Activated T-cell treated with anti-CD3 and anti-CD28 coated beads, Interleukin-2, amount 50 U/mL, for 1 hour (primary cell): ENCODE measurements at places on chromosomes 1 and 21.

- no peak for DNase-seq
Observed at GRCh38 chr1:90925928-90926869, 95.6 kb downstream of the ZNF644 start.

DNA sequence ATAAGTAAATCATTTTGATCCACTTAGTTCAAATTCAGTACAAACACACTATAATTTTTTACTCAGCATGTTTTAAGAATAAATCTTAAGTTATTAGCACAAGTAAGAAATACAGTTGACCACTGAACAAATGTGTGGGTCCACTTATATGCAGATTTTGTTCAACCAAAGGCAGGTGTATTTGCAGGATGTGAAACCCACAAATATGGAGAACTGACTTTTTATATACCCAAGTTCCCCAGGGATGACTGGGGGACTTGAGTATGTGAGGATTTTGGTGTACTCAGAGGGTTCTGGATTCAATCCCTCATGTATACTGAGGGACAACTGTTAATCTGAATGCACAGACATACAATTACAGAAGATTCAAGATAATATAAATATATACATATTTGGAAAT is 25.7 kb upstream of the ERICH3 start:
- no peak for DNase-seq

DNA sequence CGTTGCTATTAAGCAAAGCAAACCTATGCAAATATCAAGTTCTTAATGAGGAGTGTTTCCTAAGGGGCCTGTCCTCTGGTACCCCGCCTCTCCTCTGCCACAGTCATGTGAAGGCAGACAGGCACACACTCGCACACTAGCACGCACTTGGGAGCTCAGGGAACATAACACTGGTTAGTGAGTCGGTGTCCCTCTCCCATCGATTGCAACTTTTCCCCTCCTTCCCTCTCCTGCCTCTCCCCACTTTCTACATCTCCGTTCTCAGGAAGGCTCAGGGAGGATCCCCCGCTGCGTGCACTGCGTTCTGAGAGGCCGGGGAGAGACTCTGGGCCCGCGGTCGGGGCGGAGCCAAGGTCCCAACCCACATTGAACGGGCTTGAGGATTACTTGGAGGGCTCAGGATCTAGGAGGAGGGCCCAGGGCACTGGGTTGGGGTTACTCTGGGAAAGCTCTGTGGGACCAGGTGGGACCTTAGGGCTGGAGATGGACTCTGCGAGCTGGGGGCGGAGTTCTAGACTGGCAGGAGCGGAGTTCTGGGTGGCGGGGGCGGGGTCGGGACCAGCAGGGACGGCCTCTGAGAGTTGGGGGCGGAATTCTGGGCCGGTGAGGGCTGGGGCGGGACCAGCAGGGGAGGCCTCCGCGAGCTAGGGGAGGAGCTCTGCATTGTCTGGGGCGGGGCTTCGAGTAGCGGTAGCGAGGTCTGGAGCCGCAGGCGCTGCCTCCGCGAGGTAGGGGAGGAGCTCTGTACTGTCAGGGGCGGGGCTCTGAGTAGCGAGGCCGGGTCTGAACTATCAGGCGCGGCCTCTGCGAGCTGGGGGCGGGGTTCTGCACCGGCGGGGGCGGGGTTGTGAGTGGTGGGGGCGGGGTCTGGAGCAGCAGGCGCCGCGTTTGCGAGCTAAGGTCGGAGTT is 533 bp upstream of the LEPR start:
- DNase-seq = peak; percentile 98

DNA sequence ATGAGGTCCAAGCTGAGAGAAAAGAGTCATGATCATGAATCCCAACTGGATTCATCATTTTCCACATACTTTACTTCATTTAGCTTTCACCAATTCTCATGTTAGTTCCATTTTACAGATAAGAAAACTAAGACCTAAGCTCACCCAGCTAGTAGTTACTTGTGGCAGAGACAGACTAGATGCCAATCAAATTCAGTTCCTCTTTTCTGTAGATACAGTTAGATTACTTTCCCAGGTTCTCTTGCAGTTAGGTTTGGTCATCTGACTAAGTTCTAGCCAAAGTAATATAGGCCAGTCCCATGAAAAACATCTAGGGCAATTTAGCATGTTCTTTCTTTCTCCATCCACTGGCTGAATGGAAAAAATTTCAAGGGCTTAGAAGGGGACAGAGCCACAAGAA is 8.9 kb upstream of the KCND3 start:
- no peak for DNase-seq

DNA sequence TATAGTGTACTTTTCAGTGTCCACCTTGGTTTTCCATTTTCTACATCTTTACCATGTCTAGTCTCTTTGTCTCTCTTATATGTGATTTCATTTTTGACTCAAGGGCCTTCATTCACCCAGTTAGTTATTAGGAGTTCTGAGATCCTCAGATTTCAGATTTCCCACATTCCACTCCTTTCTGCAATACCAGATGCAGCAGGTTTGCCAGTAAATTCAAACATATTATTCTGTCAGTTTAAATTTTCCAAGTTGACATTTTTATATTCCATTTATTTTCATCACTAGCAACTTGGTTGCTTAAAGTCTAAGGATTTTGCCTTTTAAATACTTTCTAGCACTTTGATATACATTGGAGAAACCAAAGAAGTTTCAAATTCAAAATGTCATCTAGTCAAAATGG is 42.4 kb downstream of the ABL2 start:
- no peak for DNase-seq

GRCh38 chr1:9764550-9764949 is 59.2 kb downstream of the CLSTN1 start:
- DNase-seq = no peak

DNA sequence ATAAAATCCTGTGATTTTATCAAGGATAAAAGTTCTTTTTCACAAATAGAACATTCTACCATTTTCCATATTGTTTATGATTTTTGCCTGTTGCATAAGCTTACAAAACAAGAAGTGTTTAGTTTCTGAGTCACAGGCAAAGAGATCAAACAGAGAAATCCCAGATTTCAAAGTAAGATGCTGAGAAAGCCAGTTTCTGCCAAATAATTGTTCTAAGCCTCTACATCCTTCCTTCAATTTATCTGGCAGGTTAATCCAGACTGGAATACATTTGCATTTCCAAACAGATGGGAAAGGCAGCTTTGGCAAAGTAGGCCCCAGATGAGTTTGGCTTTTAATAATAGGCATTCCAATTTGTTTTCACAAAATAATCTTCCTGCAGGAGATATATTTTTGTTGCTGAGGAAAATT is 2.5 kb downstream of the SLC1A7 start:
- DNase-seq = no peak

DNA sequence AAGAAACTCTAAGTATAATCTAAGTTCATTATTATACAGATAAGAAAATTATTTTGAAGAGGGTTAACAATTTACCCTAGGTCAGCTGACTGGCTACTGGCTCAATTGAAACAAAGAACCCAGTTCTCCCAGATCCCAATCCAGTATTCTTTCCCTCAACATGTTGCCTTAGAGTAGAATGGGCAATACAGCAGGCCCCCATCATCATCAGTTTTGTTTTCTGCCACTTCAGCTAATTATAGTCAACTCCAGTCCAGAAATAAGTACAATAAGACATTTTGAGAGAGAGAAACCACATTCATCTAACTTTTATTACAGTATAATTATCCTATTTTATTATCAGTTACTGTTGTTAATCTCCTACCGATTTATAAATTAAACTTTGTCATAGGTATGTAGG is 241.2 kb downstream of the ASTN1 start:
- DNase-seq = no peak

DNA sequence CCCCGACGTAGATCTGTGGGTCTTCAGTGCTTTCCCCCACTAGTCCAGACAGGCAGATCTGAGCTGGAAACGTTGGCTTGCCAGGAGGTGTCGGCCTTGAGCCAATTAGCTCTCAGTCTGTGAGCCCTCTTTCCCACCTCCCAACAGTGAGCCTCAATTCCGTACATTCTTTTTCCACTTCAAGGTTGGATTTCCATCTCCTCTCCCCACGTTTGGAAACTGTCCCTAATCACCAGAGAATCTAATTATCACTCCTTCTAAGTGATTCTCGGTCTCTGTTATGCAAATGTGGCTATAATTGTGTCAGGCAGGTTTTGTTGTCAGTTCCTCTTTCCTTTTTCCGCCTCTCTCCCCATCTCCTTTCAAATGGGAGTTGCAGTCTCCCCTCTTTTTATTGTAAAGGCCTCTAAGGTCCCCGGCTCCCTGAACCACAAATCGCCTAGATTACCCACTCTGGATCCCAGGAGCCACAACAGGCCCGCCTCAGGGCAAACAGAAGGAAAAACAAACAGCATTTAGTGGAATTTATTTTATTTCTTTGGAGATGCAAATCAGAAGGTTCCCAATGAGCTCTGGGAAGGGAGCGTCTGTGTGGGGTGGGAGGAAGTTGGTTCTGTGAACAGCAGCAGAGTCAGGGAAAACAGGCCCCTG is 29.4 kb upstream of the LRRN2 start:
- DNase-seq = no peak

DNA sequence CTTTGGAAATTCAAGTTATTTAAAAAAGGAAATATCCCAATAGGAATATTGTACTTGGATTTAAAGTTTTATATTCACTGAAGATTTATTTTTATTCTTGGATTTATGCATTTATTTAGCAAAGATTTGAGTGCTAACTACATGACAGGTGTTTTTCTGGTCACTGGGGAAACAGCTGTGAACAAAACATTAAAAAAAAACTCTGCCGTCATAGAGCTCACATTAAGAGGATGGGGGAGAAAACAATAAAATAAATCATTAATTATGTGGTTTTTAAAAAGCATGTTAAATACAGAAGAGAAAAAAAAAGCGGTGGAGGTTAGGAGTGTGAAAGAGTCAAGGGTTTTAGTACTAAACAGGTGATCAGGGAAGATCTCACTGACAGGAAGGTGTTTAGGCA is 149.9 kb downstream of the GALNT2 start:
- DNase-seq = no peak

DNA sequence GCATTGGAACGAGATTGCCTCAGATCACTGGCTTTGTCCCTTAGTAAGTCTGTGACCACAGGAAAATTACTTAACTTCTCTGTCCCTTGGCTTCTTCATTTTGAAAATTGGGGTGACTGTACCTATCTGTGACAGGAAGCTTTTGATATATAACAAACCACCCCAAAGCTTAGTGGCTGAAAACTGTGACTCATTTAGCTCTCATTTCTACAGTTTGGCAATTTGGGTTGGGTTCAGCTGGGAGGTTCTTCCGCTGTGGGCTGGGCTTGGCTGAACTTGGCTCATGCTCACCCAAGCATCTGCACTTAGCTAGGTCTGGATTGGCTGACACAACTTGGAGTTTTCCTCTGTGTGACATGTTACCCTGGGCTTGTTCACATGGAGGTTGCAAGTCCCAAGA is 14.0 kb downstream of the C1orf94 start:
- DNase-seq = no peak

DNA sequence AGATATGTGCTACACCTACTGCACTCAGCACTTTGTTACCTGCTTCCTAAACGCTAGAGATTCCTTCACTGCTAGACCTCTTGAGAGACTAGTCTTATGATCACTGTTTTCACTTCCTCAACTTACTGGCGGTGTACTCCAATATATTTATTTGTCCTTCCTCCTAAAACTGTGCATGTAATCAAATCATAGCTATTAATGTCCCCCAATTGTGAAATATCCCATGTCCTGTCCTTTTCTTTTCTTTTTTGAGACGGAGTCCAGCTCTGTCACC is 3.4 kb downstream of the SOAT1 start:
- no peak for DNase-seq

DNA sequence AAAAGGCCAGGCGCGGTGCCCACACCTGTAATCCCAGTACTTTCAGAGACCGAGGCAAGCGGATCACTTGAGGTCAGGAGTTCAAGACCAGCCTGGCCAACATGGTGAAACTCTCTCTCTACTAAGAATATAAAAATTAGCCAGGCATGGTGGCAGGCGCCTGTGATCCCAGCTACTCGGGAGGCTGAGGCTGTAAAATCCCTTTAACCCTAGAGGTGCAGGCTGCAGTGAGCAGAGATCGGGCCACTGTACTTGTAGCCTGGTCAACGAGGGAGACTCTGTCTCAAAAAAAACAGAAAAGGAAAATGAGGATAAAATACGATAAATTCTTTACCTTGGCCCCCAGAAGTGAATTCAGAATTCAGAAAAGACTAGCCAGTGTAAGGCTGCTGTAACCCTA is 1.6 kb downstream of the TMEM50B start:
- DNase-seq = no peak

DNA sequence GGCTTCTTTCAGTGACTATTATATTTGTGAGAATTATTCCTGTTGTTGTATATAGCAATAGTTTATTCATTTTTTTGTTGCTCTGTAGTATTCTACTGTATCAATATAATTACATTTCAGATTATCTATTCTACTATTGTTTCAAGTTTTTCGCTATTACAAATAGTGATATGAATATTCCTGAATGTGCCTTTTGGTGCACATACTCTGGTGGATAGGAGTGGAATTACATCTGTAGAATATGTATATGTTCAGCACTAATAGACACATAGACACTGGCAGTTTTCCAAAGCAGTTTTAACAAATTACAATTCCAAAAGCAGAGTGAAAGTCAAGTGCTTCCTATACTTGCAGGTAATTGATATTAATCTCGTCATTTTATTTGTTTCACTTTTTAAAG is 696.2 kb upstream of the PRMT6 start:
- no peak for DNase-seq

GRCh38 chr21:45709173-45709572 is 65.6 kb downstream of the PCBP3 start:
- DNase-seq = no peak

GRCh38 chr1:6601923-6602668 is 573 bp downstream of the KLHL21 start:
- peak; percentile 55 for DNase-seq

DNA sequence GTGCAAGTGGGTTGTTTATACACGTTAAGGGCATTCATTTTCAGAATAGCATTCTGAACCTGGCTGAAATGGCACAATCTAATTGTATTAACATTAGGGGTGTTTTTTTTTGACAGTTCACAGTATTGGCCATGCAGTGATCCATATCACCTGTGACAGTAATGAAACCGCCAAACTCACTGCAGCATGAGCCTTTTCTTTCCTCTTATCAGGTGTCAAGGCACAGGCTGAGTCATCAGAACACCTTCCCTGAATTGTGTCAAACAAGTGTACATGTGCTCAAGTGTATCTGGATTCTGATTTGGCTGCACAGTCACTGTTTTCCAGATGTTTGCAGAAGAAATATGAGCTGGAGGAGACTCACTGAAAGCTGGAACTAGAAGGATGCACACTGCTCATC is 47.7 kb upstream of the C8B start:
- no peak for DNase-seq

DNA sequence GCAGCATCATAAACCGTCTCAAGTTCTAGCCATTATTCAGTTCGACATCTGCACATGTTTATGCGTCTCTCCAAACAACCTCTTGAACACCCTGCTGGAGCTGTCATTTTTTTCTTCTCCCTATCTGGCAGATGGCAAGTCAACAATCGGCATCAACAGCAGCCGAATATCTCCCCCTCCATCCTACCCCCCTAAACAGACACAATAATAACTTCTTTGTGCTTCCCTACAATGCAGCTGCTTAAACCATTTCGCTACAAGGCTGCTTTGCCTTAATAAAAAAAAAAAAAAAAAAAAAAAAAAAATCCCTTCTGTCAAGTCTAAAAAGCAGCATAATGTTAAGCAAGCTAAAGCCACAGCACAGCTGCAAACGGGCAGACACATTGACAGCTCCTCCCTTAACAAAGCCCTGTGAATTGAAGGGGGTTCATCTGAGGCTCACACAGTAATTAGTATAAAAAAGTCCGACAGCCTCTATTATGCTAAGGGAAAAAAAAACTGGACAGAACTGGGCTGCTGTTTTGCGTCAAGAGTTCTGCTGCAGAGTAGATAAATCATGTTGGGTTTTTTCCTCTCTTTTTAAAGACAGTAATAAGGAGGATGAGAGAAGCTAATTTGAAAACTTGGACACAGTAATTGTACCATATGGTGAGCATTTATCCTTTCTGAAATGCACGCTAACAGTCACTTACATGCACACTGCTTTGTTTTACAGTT is 136.4 kb downstream of the AKT3 start:
- DNase-seq = no peak
